ENCODE measurements at places on chromosomes 2 and 18. TPM values are rescaled to one million over a fixed set of nuclear protein-coding genes. Genes with fewer than 3 reads are reported as not detected.

Gene NUP35
- 19.6 TPM for total RNA-seq

GRCh38 chr18:75208155-75208835, 644 bp downstream of the PTGR3 start:
- peak; percentile 28 for DNase-seq

GRCh38 chr2:105609746-105610402, 134.8 kb upstream of the NCK2 start:
- no peak for DNase-seq

GRCh38 chr2:207122651-207123334, 43.0 kb downstream of the KLF7 start:
- no peak for DNase-seq

DNA sequence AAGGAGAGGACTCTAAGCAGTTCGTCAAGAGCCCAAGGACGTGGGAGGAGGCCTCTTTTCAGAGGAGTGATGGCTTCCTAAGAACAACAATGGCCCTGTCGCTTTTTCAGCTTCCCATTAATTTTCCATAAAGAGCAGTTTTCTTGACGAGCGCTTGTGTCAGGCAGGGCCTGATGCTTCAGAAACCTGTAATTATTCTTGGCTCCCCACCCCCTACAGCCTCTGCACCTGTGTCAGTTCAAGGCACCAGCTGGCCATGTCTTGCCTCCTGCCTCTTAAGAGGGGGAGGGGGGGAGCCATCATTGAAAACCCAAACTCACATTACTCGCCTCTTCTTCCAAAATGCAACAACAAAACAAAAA, 32.3 kb downstream of the KLF7 start:
- no peak for DNase-seq

- DNase-seq, result no peak
These were observed 860.4 kb upstream of the SOX11 start for GRCh38 chr2:4831751-4832150.

DNA sequence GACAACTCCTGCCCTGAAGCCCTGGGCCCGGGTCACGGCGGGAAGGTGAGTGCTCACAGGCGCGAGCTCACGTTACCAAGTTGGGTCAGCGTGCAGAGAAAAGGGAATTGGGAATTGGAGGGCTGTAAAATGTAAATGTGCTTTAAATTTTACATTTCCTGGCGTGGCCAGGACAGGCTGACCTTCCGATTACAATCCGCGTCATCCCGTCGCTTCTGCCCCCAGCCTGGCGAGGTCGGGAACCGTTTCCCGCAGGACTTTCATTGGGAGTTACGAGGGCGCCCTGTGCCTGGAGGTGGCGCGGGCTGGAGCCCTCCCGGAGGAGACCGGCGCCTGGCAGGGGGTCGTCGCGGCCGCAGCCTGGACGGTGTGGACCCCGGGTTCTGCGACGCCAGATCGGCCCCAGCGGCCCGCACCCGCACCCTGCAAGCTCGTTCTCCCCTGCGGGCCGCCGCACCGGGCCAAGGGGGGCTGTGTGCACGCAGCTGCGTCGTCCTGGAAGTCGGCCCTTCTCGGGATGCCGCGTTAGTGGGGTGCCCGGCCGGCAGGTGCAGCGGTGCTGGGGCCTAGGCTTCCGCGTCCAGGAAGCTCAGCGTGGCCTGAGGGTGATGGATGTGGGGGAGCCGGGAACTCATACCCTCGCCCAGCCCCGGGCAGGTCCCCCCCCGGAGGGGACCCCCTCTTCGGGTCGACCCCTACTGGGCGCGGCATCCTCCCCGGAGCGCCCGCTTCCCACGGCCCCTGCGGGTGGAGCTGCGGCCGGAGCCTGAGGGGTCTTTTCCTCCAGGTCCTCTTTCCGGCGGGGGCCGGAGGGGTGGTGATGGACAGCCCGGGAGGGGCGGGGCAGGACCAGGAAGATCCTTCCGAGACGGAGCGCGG, 63.9 kb downstream of the LRRFIP1 start:
- peak; percentile 55 for DNase-seq

DNA sequence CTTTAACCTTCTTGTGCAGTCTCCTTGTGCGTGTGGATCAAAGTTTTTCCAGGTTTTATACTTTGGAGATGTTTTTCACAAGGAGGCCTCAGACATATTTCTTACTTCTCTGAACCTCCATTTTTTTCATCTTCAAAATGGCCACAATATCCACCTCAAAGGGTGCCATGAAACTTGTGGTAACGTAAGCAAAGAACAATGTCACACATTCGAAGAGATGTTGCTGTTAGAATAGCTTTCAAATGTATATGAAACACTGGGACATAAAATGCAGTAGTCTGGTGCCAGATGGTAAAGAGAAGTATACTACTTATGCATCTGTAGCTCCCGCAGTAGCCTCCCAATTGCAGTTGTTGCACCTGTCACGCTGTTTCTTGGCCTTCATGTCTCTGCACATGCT, 2.6 kb upstream of the KRCC1 start:
- DNase-seq, result no peak

Gene DPYSL5
- total RNA-seq, result not detected

- DNase-seq, result no peak
These were observed 360.6 kb upstream of the SLC14A2 start for GRCh38 chr18:45254709-45255082.

DNA sequence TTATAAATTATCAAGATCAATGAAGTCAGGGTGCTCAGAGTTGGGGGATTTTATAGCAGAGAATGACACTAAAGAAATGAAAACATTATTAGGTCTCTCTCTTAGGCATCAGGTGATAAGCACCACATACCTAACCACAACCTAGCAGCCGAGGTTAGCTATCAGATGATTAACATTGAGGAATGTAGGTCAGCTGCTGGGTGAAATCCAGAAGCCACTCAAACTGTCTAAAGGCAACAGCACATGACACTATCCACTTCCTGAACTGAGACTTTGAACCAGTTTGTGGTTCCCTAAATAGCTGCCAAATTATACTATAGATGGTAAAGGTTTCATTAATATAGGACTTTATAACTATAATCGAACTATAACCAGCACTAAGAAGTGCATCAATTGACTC, 4.7 kb downstream of the EPG5 start:
- no peak for DNase-seq

Gene TRIM54
- not detected for total RNA-seq

DNA sequence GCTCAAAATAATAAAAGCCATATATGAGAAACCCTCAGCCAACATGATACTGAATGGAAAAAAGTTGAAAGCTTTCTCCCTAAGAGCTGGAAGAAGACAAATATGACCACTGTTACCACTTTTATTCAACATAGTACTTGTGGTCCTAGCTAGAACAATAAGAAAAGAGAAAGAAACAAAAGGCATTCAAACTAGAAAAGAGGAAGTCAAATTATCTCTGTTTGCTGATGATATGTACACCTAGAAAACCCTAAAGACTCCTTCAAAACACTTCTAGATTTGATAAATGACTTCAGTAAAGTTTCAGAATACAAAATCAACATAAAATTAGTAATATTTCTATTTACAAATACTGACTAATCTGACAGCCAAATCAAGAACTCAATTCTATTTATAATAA, 328.8 kb upstream of the GCFC2 start:
- DNase-seq, result no peak

Gene MEP1B
- 0.09 TPM for total RNA-seq

DNA sequence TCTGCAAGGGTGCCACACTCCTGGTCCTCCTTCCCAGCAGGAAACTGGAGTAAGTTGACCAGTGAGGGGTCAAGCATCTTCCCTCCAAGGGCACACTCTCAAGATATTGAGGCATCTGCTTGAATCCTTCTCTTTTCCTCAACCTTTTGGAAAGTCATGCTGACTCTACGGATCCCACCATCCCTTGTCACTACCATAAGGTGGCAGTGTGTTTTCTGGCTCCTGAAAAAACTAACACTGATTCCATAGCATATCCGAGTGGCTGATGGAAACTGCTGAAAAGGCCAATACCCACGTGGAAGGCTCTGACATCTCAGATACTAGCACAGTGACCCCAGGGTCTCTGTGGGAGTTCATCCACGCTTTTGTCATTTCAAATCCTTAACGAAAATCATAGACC, 37.1 kb downstream of the GPR45 start:
- DNase-seq, result no peak

DNA sequence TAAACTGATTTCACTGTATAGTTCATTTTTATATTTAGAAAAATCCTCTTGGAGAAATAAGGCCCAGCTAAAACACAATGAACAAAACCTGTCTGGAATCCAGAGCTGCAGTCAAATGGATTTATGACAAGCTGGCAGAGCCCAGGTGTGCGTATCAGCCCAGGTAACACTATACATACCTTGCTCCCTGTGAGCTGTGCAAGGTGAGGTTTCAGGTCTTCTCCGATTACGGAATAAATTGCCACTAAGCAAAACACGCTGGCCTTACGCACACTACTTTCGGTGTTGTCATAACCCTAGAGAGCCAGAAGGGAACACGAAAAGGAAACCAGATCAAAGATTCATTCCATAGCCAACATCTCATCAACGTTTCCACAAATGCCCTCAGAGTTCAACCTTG, 61.9 kb upstream of the TFCP2L1 start:
- DNase-seq, result no peak

Gene NGEF
- not detected for total RNA-seq

GRCh38 chr18:26865557-26865956, at the start of gene AQP4:
Gene AQP4 (minus strand): TSS chr18:26865707. CDS start chr18:26865689, 18 bp downstream.
- DNase-seq, result no peak

Gene RAMP1
- 4.4 TPM for total RNA-seq

GRCh38 chr2:69703189-69703588, 38.7 kb upstream of the ANXA4 start:
- DNase-seq, result no peak

DNA sequence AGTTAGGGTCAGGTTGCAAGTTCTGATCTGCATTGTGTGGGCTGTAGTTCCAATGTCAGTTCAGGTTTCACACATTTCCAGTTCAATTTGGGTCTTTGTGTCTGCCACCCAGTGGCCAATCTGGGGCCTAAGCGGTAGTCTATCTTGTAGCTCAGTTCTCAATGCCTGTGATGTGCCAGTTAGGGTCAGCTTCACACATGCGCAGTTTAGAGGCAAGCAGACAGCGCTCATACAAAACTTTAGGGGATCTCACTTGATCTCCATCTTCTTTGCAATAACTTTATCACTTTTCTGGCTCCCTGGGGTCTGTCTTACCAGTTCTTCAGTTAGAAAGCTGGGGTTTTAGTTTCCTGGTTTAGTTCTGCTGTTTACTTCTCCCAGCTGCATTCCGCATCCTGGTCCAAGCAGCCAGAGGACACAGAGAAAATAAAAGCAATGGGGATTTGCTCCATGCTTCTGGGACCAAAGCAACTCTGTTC, 11.0 kb upstream of the ZNF24 start:
- DNase-seq, result no peak

DNA sequence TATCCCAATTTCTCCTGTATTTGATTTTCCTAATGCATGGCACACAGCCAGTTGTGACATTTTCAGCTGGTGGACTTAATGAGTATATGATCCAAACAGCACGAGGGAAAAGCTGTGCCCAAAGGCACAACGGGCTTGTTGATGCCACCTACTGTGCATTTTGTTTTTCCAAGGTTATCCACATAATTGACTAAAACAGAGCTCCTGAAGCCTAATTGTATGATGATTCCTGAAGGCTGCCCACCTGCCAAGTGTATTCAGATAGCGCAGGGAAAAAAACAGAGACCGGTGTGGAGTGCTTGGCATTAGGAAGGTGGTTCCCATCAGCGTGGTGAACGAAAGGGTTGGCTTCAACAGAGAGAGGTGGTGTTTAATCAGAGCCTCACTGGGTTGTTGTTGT, 14.9 kb downstream of the RBMS1 start:
- no peak for DNase-seq

DNA sequence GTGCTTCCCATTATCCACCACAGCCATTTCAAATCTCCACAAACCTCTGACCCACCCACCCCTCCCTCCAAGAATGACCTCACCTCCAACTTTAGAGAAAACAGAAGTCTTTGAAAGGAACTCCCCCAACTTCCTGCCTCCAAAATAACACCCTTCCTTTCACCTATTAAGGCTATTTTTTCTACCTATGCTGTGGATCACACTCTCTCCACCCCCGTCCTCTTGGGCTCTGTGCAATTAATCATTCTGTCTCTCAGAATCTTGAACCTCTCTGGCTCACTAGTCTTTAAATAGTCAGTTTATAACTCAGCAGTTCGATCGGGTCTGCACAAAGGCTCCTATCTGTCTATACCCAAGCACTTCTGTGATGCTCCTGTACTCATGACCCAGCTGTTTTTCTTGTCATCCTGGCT, 37.3 kb upstream of the XPO1 start:
- DNase-seq, result no peak

GRCh38 chr2:202014318-202014717, 19.3 kb upstream of the FZD7 start:
- no peak for DNase-seq

DNA sequence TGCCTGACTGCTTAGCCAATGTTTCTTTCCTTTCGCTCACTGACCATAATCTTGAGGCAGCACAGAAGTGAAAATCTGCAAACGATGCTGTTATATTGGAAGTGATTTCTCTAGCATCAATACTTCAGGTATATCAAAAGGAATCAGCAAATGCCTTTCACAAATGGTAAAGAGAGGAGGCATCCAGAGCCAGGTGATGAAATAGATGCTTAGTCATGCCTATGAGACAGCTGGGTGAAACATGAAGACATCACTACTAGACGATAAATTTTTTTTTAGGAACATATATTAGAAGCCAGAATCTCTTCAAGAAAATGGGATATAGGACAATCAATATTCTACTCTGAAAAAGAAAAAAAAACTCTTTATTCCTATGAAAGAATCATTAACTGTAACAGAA, 249.2 kb upstream of the SLC39A10 start:
- no peak for DNase-seq

- no peak for DNase-seq
These were observed 174.1 kb downstream of the LRATD1 start for GRCh38 chr2:14806613-14807012.

DNA sequence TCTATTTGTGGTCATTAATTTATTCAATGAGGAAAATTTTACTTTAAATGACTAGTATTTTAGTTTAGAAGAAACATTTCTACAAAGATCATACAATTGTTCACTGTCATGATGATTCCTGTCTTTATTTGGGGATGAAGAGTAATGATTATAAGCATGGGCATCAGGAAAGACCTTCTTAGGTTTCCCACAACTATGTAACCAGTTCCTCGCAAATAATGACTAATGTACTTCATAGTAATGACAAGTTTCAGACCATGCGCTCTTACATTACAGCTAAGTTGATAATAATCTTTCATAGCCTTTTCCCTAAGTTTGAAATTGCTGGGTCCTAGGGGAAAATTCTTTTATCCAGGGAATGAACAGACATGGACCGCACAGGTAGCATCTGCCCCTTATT, 90.5 kb downstream of the MYO5B start:
- no peak for DNase-seq

GRCh38 chr2:134234535-134234934, 19.3 kb upstream of the MGAT5 start:
- no peak for DNase-seq

- DNase-seq, result no peak
These were observed 42.8 kb downstream of the ESCO1 start for GRCh38 chr18:21557607-21558253.

DNA sequence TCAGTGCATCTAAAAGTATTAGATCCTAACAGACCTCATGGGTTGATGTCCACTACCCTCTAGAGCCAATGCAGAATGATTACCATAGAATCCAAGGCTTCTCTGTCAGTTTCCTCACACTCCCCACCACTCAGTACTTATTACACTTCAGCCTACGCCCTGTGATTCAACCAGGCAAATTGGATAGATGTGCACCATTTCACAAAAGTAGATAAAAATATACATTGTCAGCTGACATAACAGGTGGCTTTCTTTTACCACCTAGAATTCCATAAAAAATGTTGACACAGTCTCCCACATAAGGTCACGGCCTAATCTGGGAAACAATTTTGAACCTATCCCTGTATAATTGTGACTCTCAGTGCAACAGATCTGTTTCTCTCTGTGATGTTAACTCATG, 144.9 kb downstream of the CERS6 start:
- no peak for DNase-seq

All from activated B cell treated with CpG ODN at 0.5 μM for 24 hours (primary cell).